ENCODE measurements at places on chromosomes 2 and 18.

DNA sequence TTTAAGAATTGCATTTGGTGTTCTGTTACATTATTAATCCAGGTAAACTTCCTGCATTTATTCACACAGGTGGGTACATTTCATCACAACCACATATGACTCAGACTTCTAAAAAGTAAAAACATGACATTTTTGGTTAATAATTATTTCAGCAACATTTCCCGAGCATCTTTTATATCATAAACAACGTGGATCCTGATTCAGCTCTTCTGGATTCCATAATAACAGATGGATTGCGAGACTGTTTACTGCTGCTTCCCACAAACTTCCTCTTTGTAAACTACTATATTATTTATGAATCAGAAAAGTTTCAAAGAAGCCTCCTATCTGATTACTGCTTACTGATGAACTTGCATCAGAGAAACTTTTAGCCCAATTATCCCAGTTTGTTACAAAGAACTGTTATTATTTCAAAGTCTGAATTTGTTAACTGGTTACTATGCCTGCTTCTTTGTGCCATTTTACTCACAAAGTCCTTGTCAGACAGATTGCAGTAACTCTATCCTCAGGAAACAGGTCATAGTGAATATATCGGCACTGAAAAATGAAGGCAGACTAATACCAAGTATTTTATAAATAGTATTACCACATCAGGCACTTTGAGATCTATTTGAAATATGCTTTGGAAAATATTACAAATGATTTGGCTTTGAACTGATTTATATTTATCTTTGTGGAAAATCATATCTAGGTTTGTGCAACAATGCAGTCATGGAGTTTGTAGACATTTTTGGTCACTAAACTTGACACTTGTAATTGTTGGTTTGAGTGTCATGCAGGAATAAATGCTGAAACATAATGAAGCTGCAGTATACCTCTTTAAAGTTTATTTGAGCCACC is 511.6 kb downstream of the PLCL1 start:
- H3K27me3 ChIP-seq: no peaks in the 10 kb centered on the region
- no peaks in the 10 kb centered on the region for H3K36me3 ChIP-seq
- no peak for DNase-seq
- H3K4me1 ChIP-seq: no peaks in the 10 kb centered on the region
- H3K27ac ChIP-seq: no peak overlapping the region

- H3K36me3 ChIP-seq: no peaks in the 10 kb centered on the region
- no peaks in the 10 kb centered on the region for H3K27me3 ChIP-seq
- H3K27ac ChIP-seq: no peak overlapping the region
- no peak for DNase-seq
These were observed 103.1 kb downstream of the RTN4 start for GRCh38 chr2:54947136-54947535.

- H3K27me3 ChIP-seq: no peaks in the 10 kb centered on the region
- no peak overlapping the region for H3K4me3 ChIP-seq
- no peaks in the 10 kb centered on the region for H3K36me3 ChIP-seq
These were observed 92.3 kb downstream of the MYT1L start for GRCh38 chr2:2238726-2239269.

GRCh38 chr2:219002395-219003266 is 9.4 kb upstream of the CRYBA2 start:
- H3K27me3 ChIP-seq: peaks cover 19% of the 10 kb centered on the region
- no peak for DNase-seq
- H3K27ac ChIP-seq: no peak overlapping the region
- no peaks in the 10 kb centered on the region for H3K4me1 ChIP-seq
- no peak overlapping the region for H3K4me3 ChIP-seq
- H3K36me3 ChIP-seq: no peaks in the 10 kb centered on the region

- H3K4me3 ChIP-seq: no peak overlapping the region
- no peak for DNase-seq
- H3K4me1 ChIP-seq: peaks cover 6% of the 10 kb centered on the region
- H3K36me3 ChIP-seq: no peaks in the 10 kb centered on the region
These were observed 129.7 kb downstream of the MAP4K4 start for GRCh38 chr2:101827246-101827645.

- no peaks in the 10 kb centered on the region for H3K27me3 ChIP-seq
- peaks cover 6% of the 10 kb centered on the region for H3K36me3 ChIP-seq
- peaks cover 45% of the 10 kb centered on the region for H3K4me1 ChIP-seq
- no peak overlapping the region for H3K4me3 ChIP-seq
- H3K27ac ChIP-seq: peak overlapping the region; percentile 54
These were observed 280.5 kb upstream of the CCDC68 start for GRCh38 chr18:55239740-55240139.

All from GM12878 (cell line).